ENCODE measurements at places on chromosomes 6 and 20. TPM values are rescaled to one million over a fixed set of nuclear protein-coding genes. Genes with fewer than 3 reads are reported as not detected.

DNA sequence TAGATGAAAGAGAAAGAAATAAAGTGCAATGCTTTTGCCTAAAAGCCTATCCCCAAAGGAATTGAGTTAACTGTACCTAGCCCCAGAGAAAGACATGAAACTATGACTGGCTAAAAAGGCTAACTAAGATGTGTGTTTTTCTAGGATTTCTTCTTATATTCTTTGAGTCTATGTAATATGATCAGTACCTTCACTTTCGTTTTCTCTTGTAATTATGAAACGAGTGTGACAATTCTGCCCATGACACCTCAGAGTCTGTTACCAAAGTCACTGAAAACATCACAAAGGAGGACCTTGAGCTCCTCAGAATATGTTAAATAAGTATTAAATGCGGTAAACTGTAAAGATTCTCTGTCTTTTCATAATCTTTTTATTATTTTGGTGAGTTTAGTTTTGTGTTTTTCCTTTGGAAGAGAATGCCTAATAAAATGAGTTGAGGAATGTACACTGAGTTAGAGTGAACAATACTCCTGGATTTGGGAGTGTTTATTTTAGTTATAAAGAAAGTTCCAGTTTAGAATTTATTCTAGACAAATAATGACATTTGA lies 141.3 kb downstream of the FUT9 start:
- DNase-seq: no peak

Gene PRND
- total RNA-seq: not detected

Gene PROKR2
- total RNA-seq: not detected

DNA sequence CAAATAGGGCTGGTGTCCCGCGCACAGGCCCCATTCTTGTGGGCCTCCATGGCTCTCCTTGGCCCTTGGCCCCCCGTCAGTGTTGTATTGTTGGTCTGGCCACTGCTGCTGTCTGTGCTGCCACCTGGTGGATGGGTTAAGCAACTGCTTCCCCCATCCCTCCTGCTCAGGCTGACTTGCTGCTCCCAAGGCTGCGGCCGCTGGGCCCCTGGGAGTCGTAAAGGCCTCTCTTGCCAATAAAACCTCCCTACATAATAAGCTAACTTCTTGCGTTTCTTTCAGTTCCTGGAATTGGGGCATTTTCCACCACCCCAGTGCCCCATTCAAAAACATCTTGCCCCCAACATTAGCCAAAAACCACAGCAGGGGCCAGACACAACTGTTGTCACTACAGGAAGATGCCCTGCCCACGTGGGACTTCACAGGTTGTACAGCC lies 27.1 kb downstream of the CD83 start:
- DNase-seq: peak; percentile 81

DNA sequence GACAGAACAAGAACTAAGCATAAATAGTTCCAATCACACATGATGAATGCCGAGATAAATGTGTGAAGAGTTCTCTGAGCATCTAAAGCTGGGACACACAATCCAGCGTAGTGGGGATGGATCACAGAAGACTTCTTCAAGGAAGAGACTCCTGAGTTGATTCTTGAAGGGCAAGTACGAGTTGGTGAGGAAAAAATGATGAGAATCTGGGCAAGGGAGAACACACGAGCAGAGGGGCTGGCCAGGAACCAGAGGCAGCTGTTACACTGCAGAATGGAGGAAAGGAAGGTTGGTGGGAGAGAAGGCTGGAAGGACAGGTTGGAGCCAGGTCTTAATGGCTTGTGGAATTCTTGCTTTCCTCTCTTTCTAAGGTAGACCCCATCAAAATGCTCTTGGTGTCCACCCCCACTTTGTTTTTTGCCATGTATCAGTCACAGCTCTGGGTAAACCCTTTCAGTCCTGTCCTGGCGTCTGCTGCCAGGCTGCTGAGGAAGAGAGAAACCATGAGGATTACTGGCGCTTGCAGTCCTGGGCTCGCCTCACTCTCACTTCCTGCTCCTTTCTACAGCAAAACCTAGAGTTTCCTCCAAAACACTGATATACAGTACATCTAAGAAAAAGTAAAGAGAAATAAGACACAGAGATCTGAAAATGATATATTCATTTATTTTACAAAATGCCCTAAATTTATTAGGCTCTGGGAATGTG lies 127.6 kb upstream of the FAM184A start:
- DNase-seq: no peak

Gene IL20RA
- 6.7 TPM for total RNA-seq

- DNase-seq: peak; percentile 90
Observed at GRCh38 chr6:15879371-15880261, 216.8 kb upstream of the DTNBP1 start.

GRCh38 chr6:107862383-107862782 lies 38.3 kb upstream of the SCML4 start:
- DNase-seq: no peak

DNA sequence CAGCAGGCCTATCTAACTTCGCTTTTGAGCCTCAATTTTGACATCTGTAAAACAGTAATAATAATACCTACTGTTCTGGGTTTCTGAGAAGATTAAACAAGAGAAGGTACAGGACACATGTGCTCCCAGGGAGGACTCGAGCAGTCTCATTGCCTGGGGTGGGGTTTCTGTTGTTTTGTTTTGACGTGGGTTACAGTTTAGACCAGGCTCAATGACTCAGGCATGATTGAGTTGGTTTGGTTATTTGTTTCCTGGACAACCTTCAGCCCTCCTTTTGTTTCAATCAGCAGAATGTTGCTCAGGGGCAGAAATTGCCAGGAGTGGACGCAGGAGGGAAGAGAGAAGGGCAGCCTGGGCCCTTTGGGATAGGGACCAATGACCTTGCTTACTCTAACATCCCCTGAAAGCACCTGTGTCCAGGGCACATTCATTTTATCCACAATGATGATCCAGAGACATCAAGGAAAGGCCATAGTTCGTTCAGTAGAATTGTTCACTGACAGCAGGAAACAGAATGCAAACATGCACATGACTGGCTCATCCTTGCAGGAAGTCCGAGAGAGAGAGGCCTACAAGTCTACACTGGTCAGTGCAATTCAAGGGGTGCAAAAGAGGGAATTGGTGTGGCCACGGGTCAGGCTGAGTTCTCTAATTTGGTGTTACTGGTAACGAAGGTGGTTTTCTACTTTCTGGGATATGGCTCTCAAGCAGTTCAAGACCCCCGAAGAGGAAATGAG lies 74.5 kb upstream of the MRPS10 start:
- DNase-seq: no peak
